ENCODE measurements at places on chromosomes 7 and 10.

DNA sequence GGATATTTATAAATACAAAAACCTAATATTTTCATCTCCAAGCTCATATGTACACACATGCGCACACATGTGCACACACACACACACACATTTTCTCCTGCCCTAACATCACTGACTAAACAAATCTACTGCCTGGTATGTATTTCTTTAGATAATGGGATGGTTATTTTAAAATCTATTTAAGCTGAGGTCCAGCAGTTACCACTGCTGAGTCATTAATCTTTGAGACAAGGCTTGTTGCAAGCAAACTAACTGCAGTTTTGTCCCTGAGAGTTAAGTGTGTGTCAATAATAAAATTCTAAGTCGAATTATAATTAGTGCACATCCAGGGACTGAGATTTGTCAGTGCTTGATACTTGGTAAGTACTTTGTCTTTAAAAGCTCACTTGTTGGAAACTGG lies 135.1 kb downstream of the VPS50 start:
- no peak for DNase-seq

DNA sequence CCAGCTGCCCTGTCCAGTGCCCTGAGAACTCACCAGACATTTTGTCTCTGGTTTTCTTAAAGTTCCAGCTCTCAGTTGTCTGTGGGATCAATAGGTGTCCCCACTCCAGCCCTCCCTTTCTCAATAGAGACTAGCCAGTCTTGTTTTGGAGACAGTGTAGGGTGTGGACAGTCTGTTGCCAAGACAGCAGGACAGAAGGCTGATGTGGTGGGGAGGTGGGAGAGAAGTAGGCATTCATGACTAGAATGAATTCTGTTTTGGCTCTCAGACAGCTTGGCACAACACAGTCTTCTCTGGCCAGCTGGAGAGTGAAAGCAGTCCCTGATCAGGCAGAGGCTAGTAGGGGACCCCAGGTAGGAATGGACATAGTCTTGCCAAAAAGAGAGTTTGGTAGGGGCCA lies 467.0 kb upstream of the PODXL start:
- DNase-seq: no peak

DNA sequence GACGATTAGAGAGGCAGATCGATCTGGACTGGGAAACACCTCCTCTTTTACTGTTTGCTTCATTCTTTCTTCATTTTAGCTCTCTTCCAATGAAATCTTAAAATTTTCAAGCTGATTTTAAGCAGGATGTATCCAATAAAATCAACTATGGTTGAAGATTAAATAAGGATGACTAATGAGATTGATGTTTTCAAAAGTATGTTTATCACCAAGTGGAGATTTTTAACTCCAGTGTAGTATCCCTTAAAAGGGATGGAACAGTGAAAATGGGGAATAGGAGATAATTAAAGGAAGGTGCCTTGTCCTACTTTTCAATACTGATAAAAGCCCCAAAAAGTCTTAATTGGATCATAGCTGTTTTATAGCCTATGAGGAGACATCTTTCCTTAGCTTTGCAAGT lies 11.6 kb upstream of the LIPF start:
- DNase-seq: no peak

DNA sequence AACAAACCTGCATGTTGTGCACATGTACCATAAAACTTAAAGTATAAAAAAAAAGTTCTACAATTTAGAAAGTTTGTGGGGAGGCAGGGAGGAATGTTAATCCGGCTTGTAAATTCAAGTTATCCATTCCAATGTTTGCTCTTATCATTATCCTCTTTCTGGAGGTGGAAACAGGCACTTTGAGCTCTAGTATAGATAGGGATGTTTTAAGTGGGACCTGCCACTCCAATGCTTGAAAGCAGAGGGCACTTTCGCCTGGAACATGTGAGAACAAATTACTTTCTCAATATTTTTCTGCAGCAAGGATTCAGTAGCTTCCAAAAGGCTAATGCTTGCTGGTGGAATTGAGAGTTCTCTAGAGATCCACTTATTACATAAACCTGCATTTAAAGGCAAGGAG lies 45.6 kb downstream of the FEZF1 start:
- DNase-seq: no peak

DNA sequence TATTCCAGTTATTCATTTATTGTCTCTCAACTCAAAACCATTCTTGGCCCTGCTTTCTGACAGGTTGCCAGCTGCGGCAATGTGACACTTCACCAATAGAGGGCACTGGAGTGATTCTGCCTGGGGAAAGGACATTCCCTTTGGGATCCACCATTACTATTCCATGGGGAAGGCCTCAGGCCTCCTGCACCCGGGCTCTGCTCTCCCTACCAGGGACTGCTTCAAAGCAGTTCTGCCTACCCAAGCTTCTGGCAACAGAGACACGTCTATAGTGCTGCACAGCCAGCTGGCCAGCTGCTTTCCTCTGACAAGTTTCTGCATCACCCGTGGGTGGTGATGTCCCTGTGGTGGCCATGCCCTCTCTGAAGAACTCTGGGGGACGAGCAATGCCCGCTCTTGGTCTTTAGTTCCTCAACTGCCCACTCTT lies 163.8 kb downstream of the ELMO1 start:
- peak; percentile 19 for DNase-seq

Data from T-helper 2 cell (primary cell).